ENCODE measurements at places on chromosomes 1 and 21.

GRCh38 chr1:2337501-2337900 is 53.9 kb downstream of the MORN1 start:
- no peak for DNase-seq

DNA sequence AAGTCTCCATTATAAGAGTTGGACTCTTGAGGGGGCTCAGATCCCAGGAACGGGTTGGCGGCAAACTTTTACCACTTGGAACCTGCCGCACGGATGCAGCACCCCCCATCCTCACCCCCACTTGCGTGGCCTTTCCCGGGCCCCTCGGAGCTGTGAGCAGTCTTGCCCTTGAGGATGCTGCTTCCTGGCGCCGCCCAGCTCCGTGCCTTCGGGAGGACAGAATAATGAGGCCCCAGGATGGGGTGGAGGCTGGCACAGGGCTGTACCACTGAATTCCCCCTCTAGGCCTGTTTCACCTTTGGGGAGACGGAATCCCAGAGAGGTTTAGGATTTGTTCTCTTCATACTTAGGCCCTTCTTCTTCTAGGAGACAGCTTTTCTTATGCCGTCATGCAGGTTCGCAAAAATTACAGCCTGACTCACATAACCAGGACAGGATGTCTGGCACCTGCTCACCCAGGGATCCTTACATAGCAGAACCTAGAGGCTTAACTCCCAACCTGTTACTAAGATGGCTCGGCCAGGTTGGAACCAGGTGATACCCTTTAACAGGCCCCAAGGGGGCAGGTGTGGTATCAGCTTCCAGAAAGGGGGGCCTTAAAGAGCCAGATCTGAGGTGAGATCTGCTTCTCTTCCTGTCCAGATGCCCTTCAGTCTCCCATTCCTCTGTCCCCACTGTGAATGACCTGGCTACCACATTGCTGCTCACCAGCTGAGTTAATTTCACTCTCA is 1.5 kb downstream of the TRNP1 start:
- DNase-seq, result no peak

GRCh38 chr1:113243529-113243928 is 146.8 kb upstream of the MAGI3 start:
- DNase-seq, result no peak

DNA sequence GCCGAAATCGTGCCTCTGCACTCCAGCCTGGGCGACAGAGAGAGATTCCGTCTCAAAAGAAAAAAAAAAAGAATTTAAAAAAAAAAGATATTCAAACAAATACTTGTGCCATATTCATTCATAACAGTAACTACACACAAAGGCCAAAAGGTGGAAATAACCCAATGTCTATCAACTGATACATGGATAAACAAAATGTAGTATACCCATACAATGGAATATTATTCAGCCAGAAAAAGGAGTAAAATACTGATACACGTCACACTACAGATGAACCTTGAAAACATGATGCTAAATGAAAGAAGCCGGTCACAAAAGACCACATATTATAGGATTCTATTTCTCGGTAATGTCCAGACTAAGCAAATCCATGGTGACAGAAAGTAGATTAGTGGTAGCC is 109.4 kb upstream of the SOD1 start:
- no peak for DNase-seq

DNA sequence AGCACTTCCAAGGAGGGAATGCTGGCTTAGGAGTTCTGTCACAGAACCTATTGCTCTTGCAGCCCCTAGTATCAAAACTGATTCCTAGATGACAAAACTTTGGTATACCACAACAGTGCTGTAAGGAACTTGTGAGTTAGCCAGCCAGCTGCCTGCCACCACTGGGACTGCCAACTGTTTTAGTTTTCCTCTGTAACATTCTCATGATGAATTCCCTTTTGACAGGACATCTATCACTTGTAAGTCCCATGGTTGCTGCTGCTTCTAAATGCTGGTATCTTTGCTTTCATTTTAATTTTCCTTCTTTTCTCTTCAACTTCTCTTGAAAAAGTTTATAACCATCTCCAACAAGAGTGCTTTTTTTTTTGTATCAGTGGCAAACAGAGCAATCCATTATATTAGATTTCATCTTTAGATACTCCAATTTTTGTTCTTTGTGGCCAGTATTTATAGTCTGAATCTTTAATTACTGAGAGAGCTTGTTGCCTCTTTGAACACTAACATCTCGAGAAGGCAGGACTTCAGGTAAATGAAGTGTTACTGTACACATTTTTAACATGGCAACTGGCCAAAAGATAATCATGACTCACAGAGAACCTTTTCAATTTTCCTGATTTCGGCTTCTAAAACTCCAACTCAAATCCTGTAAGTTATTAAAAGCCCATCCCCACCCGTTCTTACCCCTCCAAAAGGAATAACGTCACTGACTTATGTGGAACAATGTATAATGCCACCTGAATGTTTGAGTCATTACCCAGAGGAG is 19.8 kb downstream of the DBT start:
- DNase-seq, result no peak

DNA sequence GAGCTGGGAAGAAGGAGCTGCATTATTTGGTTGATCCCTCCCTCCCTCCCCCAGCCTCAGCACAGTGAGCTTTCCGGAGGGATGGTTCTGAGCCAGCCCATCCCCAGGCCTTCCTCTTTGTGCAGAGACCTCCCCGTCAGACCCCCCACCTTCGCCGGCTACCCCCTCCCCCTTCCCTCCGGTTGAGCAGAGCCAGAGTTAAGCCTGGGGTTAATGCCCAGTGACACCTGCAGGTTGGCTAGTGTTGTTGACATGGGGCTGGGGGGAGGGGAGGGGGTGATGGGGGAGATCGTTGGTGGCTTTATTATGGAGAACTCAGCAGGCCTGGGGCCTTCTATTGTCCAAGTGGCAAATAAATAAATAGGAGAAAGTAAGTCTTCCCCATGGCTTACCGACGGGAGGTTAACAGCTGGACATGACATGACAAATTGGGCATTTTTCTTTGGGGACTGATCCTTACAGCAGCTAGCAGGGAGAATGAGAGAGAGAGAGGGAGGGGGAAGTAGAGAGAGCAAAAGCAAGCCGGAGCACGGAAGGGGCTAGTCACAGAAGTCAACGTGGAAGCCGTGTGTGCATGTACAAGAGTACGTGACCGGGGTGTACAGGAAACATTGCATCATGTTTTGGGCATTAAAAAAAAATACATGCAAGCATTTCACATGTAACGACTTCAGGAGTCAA is 131.1 kb downstream of the TMEM53 start:
- DNase-seq, result no peak

DNA sequence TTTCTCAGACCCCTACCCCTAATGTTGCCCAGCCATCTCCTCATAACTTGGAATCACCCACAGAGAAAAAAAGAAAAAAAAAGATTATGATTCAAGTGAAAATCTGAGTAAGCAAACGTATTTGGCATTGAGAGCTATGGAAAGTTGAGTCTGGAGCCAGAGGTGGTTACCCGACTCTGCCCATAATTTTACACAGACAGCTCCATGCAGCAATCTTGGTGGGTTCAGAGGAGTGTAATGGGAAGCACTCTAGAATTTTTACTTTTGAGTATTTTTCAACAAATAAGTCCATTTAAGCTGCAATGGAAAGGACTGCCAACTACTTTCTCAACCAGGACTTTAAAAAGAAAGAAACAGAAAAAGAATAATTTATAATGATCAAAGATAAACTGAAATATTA is 62.7 kb downstream of the ZC3H11B start:
- DNase-seq, result no peak

- DNase-seq, result no peak
Observed at GRCh38 chr1:84299536-84300170, 1.9 kb upstream of the SAMD13 start.

- DNase-seq, result peak; percentile 76
Observed at GRCh38 chr1:6519935-6520671, 28.6 kb upstream of the PLEKHG5 start.

DNA sequence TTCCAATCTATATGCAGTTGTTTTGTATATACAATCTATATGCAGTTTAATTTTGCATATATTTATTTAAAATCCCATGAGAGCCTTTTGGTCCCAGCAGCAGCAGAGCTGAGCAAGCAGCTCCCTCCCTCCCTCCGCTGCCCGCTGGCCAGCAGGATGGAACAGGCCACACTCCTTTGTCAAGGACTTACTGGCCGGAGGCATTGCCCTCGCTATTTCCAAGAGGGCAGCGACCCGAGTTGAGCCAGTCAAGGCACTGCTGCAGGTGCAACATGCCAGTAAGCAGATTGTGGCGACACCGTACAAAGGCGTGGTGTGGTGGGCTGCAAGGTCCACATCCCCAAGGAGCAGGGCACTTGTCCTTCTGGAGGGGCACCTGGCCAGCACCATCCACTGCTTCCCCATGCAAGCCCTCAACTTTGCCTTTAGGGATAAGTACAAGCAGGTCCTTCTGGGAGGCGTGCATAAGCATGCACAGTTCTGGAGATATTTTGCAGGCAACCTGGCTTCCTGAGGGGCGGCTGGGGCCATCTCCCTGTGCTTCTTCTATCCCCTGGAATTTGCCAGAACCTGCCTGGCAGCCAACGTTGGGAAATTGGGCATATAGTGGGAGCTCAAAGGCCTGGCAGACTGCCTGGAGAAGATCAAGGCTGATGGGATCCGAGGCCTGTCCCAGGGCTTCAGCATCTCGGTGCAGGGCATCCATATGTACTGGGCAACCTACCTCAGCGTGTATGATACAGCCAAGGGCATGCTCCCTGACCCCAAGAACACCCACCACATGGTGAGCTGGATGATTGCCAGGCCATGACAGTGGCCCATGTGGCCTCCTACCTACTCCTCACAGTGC is 92.2 kb downstream of the OSBPL9 start:
- no peak for DNase-seq

- DNase-seq, result no peak
Observed at GRCh38 chr1:67599085-67599484, 85.9 kb upstream of the GADD45A start.

GRCh38 chr1:231699784-231700183 is 73.2 kb downstream of the DISC1 start:
- peak; percentile 15 for DNase-seq

GRCh38 chr1:241998412-241998921 is 431 bp downstream of the MAP1LC3C start:
- DNase-seq, result peak; percentile 81

GRCh38 chr1:32350785-32351398 is 11.4 kb downstream of the FAM229A start:
- peak; percentile 73 for DNase-seq

- DNase-seq, result no peak
Observed at GRCh38 chr21:36188081-36188681, 31.6 kb downstream of the DOP1B start.

DNA sequence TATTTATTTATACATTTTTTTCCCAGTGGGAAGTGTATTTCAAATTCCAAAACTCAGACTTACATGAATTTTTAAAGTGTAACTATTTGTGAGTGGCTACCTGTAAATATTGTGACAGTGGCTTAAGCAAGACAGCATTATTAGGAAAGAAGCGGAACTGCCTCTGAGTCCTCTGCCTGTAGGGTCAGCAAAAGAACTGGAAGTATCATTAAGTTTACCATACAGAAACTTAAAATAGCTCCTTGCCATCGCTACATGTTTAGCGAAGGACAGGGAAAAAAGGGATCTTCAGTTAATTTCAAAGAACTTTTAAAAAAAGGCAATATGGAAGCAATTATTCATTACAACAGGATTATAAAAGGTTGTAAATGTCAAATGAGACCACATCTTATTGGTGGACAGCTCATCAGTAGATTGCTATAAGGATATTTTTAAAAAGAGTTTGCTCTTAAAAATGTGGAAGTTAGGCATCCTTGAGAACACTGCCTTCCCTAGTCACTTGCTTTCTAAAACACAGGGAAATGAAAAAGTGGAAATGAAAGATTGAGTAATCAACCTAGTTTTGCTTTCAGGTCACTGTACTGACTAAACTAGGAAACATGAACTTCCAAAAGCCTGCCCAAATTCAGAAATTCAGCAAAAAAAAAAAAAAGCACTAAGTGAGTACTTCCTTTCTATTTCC is 39.2 kb downstream of the NSL1 start:
- DNase-seq, result no peak

- no peak for DNase-seq
Observed at GRCh38 chr1:246295968-246296367, 211.1 kb downstream of the SMYD3 start.

DNA sequence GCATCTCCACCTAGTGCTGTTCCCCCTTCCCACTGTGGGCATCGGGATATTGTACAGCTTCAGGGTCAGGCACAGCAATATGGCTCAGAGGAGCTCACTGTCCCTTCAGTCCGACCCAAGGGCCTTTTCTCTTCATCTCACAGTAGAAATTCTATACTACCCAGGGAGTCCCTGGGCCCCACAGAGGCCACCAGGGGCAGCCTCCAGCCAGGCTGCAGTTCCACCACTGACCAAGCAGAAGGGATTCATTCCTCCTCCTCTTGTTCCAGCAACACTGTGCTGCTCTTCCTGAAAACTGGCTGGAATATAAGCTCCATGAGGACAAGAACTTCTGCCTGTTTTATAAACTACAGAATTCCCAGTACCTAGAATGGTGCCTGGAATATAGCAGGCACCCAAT is 70.5 kb downstream of the CD34 start:
- DNase-seq, result no peak

GRCh38 chr1:187634940-187635339 is 806.2 kb downstream of the PLA2G4A start:
- DNase-seq, result no peak

GRCh38 chr1:35619237-35620121 is 21.8 kb downstream of the PSMB2 start:
- no peak for DNase-seq

GRCh38 chr1:117566556-117566955 is 39.3 kb upstream of the TENT5C start:
- DNase-seq, result no peak

DNA sequence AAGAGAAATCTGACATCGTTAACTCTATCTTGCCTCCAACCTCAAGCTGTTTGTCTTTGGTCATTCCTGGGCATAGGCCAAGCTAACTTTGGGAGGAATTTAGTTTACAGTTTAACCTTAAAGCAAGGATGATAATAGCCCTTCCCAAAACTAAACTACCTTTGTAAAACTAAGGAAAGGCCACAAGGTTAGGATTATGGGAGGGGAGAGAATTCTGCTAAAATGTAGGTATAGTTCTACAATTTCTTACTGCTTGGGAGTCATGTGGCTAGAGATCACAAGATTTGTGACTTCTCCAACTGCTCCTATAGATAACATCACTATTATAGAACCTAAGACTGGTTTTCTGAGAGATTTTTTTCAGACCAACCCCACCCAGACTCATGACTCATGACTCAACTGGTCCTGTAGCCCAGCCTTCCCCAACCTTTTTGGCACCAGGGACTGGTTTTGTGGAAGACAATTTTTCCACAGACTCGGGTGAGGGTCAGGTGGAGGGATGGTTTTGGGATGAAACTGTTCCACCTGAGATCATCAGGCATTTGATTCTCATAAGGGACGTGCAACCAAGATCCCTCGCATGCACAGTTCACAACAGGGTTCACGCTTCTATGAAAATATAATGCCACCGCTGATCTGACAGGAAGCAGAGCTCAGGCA is 70.7 kb upstream of the MUTYH start:
- DNase-seq, result no peak

GRCh38 chr1:19384113-19384512 is 72.0 kb downstream of the SLC66A1 start:
- peak; percentile 59 for DNase-seq

All from fibroblast of skin of scalp (primary cell).